ENCODE measurements at places on chromosomes 6 and 20. TPM values are rescaled to one million over a fixed set of nuclear protein-coding genes. Genes with fewer than 3 reads are reported as not detected.

The CFB gene
- total RNA-seq: 1.6 TPM

The THBD gene
- 110 TPM for total RNA-seq

The SLC35F1 gene
- 0.02 TPM for total RNA-seq

The PNPLA1 gene
- total RNA-seq: not detected

The PGBD1 gene
- total RNA-seq: 4.1 TPM

The MEP1A gene
- total RNA-seq: not detected

The FERMT1 gene
- total RNA-seq: 14.4 TPM

The RAD21L1 gene
- total RNA-seq: not detected

The OR12D1 gene
- not detected for total RNA-seq

The RUNX2 gene
- 1.9 TPM for total RNA-seq

The MRPS10 gene
- 39.3 TPM for total RNA-seq
